ENCODE measurements at places on chromosomes 3 and 15.

GRCh38 chr15:100112636-100113305, 229.0 kb downstream of the ADAMTS17 start:
- DNase-seq: no peak

- DNase-seq: no peak
Observed at GRCh38 chr15:98555173-98555515, 93.2 kb upstream of the IGF1R start.

- peak; percentile 61 for DNase-seq
Observed at GRCh38 chr3:174125267-174125824, 727.8 kb downstream of the NLGN1 start.

DNA sequence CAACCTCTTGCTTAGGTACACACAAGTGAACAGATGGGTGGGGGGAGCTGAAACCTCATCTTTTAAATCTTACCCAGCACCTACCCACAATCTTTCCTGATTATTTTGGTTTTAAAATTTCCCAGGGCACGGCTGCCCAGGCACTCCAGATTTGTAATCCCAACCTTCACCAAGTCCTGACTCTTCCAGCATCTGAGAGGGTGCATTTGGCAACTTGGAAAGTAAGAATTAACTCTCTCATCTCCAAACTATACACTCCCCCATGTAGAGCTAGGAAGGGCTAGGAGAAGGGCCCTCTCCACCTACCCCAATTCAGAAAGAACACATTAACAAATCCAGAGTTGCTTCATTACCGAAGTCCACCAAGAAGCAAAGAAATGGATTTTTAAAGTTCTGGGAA, 41.7 kb upstream of the PRICKLE2 start:
- DNase-seq: no peak

DNA sequence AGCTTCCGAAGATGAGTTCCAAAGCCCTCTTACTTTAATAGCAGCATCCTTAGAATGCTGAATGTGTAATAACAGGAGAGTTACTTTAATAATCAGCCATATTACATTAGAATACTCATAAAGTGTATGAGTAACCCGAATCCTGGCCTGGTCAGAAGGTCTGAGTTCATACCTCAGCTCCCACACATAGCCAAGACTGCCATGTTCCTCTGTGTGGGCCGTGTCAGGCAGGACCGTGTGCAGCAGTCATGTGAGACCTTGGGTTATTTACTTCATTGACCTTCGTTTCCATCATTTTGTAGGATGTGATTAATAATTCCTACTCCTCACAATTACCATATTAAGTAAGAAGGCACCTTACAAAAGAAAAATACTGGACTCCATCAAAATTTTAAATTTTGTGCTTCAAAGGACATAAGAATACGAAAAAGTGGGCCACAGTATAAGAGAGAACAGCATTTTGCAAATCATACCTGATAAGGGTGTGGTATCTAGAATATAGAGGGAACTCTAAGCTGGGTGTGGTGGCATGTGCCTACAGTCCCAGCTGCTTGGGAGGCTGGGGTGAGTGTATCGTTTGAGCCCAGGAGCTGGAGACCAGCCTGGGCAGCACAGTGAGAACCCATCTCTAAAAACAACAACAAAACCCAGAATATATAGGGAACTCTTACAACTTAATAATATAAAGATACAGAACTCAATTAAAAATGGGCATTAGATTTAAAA, 163.4 kb downstream of the ATG7 start:
- no peak for DNase-seq

GRCh38 chr15:92025706-92026270, 172.3 kb downstream of the SLCO3A1 start:
- no peak for DNase-seq

- no peak for DNase-seq
Observed at GRCh38 chr3:160556141-160556540, 9.2 kb downstream of the KPNA4 start.

DNA sequence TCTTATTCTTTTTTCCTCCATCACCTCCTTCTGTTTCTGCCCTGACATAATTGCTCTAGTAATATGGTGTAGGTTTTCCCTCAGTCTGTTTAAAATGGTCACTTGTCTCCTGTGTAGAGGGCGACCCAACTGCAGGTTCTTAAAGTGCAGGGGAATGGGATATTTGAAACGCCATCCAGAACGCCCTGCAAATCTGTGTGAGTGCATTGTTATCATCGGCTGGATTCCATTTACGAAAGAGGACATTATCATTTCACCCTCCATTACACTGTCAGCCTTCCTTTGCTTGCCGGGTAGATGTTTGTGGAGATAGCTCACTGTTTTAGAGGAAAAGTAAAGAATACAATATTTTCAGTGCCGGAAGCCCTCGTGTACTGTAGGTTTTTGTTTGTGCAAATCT, 354.0 kb downstream of the LRTM1 start:
- DNase-seq: no peak

DNA sequence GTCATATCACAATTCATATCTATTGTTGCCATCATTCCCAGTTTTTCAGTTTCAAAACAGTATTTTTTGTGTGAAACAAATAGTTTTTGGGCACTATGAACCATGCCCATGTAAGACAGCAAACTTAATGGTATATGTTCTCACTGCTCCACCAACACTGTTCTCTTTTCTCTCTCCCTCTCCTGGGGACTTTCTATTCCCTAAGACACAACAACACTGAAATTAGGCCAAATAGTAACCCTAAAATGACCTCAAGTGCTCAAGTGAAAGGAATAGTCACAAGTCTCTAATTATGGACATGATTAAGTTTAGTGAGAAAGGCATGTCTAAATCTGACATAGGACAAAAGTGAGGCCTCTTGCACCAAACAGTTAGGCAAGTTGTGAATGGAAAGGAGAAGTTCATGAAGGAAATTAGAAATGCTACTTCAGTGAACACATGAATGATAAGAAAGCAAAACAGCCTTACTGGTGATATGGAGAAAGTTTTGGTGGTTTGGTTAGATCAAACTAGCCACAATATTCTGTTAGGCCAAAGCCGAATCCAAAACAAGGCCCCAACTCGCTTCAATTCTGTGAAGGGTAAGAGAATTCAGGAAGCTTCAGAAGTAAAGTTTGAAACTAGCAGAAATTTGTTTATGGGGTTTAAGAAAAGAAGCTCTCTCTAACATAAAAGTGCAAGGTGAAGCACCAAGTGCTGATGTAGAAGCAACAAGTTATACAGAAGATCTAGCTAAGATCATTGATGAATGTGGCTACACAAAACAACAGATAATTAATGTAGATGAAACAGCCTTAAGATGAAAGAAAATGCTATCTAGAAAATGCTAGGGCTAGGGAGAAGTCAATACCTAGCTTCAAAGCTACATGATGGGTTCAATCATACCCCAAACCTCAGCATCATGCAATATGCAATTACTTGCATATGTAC, 104.2 kb downstream of the CBLB start:
- no peak for DNase-seq

GRCh38 chr15:66901336-66902100, 163.9 kb upstream of the SMAD3 start:
- DNase-seq: peak; percentile 72

GRCh38 chr3:62276658-62277180, 96.6 kb downstream of the FEZF2 start:
- DNase-seq: no peak

DNA sequence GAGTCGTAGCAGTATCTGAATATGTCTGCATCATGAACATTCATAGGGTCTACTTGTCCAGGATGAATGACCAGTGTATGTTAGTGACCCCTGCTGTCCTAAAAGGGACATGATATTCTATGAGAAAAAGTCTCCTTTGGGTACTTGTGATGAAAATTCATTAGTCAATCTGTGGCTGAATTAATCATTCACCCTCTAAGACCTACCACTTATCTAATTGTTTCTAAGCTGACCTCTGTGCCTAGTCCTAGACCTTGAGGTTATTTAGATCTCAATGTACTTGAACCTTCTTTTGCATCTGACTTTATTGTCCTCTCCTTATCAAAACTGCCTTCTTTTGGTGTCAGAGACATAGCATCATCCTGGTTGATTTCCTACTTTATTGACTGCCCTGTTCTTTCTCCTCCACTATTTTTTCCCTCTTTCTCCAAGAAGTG, 799.3 kb downstream of the DIPK2A start:
- peak; percentile 47 for DNase-seq

DNA sequence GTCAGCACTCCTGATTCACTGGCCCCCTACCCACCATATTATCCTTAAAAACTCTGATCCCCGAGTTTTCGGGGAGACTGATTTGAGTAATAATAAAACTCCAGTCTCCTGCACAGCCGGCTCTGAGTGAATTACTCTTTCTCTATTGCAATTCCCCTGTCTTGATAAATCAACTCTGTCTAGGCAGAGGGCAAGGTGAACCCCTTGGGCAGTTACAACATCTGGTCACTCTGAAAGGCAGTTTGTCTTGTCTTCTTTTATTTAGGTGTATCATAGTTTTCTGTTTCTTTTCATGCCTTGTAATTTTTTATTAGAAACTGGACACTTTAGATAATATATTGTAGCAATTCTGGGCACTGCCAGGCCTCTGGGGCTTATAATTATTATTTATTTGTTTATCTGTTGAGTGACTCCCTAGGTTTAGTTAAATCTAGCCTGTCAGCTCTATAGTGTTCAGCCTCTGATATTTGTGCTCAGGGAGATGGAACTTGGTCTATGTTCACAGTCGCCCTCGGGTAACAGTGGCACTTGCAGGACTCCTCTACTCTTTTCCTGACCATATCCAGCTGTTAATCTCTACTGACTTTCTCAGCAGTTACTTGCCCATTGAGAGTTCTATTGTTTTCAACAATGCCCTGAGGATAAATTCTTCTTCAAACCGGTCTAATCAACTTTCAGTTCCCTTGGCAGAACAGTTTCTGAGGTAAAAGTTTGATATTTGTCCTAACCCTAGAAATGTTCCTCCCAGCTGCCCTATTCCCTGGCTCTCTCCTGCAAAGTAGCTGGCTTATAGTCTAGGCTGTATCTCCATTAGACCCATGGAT, 15.5 kb upstream of the PLAAT1 start:
- no peak for DNase-seq

DNA sequence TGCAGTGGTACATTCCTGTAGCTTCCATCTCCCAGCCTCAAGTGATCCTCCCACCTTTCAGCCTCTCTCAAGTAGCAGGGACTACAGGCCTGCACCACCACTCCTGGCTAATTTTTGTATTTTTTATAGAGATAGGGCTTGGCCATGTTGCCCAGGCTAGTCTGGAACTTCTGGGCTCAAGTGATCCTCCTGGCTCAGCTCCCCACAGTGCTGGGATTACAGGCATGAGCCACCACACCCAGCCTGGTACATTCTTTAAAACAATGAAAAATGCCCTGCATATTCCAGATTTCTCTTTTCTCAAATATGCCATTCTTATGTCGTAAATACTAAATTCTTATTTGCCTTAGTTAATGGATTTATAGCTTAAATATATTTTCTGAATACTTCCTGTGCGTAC, 581.4 kb downstream of the MECOM start:
- no peak for DNase-seq

- peak; percentile 36 for DNase-seq
Observed at GRCh38 chr3:27721717-27722564, at the start of gene EOMES. Gene EOMES (minus strand): TSS chr3:27722323. CDS start chr3:27722294, 29 bp downstream.

GRCh38 chr15:45112143-45112590, 1.8 kb downstream of the DUOX2 start:
- DNase-seq: no peak

DNA sequence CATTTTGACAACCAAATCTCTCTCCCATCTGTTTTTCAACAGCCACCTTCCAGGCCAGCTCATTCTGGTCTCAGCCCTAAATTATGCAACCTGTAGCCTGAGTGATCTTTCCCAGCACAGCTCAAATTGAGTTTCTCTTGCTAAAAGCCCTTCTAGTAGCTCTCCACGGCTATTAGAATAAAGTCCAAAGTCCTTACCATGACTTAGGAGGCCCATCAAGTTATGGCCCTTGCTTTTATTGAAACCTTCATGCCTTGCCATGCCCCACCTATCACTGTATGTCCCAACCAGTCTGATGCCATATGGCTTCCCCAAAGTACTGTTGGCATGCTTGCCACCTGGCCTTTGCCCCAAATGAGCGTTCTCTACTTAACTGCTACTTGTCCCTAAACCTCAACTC, 303.5 kb upstream of the GADL1 start:
- no peak for DNase-seq

DNA sequence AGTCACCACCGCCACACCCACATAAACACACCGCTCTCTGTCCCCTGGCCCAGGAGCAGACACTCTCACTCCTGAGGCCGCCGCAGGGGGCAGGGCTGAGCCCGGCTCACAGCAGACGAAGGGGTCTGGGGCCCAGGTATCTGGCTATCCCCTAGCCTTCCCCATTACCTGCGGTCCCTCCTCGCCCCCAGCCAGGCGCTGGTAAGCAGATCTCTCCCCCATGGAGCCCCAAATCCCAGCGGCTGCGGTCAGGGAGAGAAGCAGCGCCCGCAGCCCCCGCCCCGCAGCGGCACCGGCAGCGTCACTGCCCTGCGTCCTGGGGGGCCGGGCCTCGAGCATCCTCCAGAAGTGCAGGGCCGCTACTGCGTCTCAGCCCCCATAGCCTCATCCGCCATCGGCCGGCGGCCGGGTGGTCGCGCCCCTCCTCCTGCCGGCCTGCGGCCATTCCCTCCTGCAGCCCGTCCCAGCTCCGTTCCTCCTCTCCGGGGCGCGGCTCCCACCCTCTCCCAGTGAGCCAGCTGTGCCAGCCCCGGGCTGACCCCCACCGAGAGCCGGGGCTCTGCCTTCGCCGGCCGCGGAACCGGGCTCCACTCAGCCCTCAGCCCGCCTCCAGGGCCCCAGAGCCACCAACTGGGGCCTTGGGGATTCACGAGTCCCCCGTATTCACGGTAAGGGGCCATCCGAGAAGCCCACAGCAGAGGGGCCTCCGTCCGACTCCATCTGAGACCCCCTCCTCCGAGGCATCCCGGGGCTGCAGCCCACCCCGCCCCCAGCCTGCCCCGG, 13.1 kb downstream of the TNK2 start:
- peak; percentile 61 for DNase-seq

DNA sequence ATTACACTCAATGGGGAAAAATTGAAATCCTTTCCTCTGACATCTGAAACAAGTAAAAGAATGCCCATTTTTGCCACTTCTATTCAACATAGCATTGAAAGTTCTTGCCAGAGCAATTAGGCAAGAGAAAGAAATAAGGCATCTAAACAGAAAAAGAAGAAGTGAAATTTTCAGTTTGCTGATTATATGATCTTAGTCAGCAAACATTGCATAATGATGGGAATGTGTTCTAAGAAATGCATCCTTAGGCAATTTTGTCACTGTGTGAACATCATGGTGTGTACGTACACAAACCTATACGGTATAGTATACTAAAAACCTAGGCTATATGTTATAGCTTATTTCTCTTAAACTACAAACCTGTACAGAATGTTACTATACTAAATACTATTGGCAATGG, 278.0 kb downstream of the CGGBP1 start:
- DNase-seq: no peak

DNA sequence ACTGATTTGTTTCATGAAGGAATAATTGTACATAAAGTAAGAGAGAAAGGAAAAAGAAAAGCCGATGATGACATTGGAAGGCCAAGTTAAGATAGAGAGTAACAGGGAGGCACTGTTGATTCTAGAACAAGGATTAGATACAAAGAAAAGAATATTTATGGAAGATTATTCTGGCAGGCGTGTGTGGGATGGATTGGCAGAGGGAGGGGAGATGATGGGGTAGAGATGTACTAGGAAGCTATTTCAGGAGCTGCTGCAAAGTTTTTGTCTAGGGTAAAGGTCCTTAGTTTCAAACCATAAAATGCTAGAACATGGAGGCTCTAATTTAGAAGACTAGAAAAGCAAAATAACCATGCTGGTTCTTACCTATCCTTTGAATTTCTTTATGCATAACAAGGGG, 280.0 kb upstream of the LRRN1 start:
- DNase-seq: no peak

GRCh38 chr3:183980403-183980802, 37.3 kb downstream of the ABCC5 start:
- no peak for DNase-seq

- DNase-seq: no peak
Observed at GRCh38 chr3:31432897-31433678, 99.6 kb upstream of the STT3B start.

- DNase-seq: no peak
Observed at GRCh38 chr15:83905556-83906273, 251.8 kb downstream of the ADAMTSL3 start.
